Occipital lobe (tissue), 3 donors: ENCODE measurements at places on chromosomes 7 and 10. TPM values are rescaled to one million over a fixed set of nuclear protein-coding genes. Genes with fewer than 3 reads are reported as not detected.

Gene NPTX2
- total RNA-seq, result 5.8 TPM

Gene EBF3
- 0.31 TPM for total RNA-seq

Gene NEUROG3
- total RNA-seq, result not detected

Gene RADIL
- 2.3 TPM for total RNA-seq

Gene PRF1
- not detected for total RNA-seq

Gene TBXAS1
- 3.4 TPM for total RNA-seq

Gene AEBP1
- 3.4 TPM for total RNA-seq

Gene SPDYE17
- not detected for total RNA-seq

Gene PBLD
- total RNA-seq, result 7.0 TPM

Gene C10orf67
- 0.16 TPM for total RNA-seq

Gene SVIL
- total RNA-seq, result 14.5 TPM

Gene AMPH
- total RNA-seq, result 17.0 TPM

Gene GSTO2
- total RNA-seq, result 0.62 TPM

Gene PTF1A
- not detected for total RNA-seq

Gene CDK14
- total RNA-seq, result 123 TPM

Gene IDI2
- not detected for total RNA-seq

Gene USP54
- total RNA-seq, result 31.7 TPM

Gene CCL24
- total RNA-seq, result not detected

Gene CPN1
- not detected for total RNA-seq

Gene NAPEPLD
- 20.9 TPM for total RNA-seq

Gene SKIDA1
- 9.4 TPM for total RNA-seq

Gene ZNF722
- not detected for total RNA-seq

Gene PKD1L1
- total RNA-seq, result 0.62 TPM

Gene AOAH
- total RNA-seq, result 3.6 TPM
